ENCODE measurements at places on chromosomes 5 and 9. TPM values are rescaled to one million over a fixed set of nuclear protein-coding genes. Genes with fewer than 3 reads are reported as not detected.

DNA sequence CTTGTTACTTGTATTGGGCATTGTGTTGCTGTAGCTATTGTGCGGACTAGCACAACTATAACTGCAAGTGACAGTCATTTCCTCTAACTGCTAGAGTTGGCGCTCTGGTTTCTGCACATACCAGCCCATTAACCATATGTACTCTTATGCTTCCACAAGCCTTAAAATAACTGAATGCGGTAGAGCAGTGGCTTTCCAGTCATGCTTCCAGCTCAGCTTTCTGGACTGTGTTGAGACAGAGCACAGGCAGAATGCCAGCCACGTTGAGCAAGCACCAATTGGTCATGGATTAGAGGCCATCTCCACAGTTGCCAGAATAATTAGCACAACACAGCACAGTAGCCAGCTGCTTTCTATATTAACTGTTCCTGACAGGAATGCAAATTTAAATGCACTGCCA, 12.2 kb downstream of the INVS start:
- no peaks in the 10 kb centered on the region for H3K36me3 ChIP-seq
- no peak overlapping the region for H3K27ac ChIP-seq
- no peaks in the 10 kb centered on the region for H3K27me3 ChIP-seq
- DNase-seq, result peak; percentile 33

DNA sequence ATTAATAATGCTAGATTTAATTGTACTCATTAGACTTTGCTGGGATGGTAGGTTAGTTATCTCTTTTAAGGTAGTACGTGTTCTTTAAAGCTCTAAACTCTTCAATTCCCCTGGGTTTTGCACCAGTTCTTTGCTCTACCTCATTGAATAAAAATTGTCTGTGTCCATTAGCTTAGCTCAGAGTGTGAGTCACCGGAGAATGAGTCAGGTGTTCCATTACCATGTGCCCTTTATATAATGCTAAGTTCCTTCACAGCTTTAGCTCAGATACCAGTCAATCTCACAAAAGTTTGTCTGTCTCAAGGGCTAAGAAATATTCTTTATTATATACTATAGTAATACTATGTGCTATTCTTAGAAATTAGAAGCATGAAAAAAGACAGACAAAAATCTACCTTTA, 339.4 kb downstream of the PRELID2 start:
- DNase-seq, result no peak
- H3K27ac ChIP-seq, result no peak overlapping the region
- H3K4me1 ChIP-seq, result peaks cover 4% of the 10 kb centered on the region
- no peaks in the 10 kb centered on the region for H3K27me3 ChIP-seq

DNA sequence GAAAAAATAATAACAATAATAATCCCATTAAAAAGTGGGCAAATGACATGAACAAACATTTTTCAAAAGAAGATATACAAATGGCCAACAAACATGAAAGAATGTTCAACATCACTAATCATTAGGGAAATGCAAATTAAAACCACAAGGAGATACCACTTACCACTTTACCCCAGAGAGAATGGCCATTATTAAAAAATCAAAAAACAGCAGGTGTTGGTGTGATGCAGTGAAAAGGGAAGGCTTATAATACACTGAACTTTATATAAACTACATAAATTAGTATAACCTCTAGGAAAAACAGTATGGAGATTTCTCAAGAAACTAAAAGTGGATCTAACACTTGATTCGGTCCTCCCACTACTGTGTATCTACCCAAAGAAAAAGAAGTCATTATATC, 81.9 kb downstream of the DROSHA start:
- no peak for DNase-seq
- no peaks in the 10 kb centered on the region for H3K4me1 ChIP-seq
- H3K27ac ChIP-seq, result no peak overlapping the region
- H3K27me3 ChIP-seq, result no peaks in the 10 kb centered on the region
- H3K36me3 ChIP-seq, result no peaks in the 10 kb centered on the region

Gene TMEFF1
- total RNA-seq, result 0.40 TPM

Gene IQGAP2
- 110 TPM for total RNA-seq

GRCh38 chr5:43045236-43045635, 5.1 kb upstream of the ANXA2R start:
- H3K4me1 ChIP-seq, result no peaks in the 10 kb centered on the region
- no peaks in the 10 kb centered on the region for H3K36me3 ChIP-seq
- H3K4me3 ChIP-seq, result no peak overlapping the region
- H3K27ac ChIP-seq, result no peak overlapping the region
- no peaks in the 10 kb centered on the region for H3K27me3 ChIP-seq

DNA sequence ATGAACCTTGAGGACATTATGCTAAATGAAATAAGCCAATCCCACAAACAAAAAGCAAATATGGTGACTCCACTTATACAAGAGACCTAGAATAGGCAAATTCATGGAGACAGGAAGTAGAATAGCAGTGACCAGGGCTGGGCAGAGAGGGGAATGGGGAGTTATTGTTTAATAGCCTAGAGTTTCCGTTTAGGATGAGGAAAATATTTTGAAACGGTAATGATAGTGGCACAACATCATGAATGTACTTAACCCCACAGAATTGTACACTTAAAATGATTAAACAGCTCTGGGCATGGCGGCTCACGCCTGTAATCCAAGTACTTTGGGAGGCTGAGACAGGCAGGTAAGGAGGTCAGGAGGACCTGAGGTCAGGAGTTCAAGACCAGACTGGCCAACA, 65.8 kb downstream of the NSUN2 start:
- DNase-seq, result no peak
- H3K4me3 ChIP-seq, result no peak overlapping the region
- H3K27me3 ChIP-seq, result no peaks in the 10 kb centered on the region

Gene PCDHGA7
- total RNA-seq, result 0.57 TPM

- peak overlapping the region; percentile 83 for H3K27ac ChIP-seq
- no peak overlapping the region for H3K4me3 ChIP-seq
- H3K4me1 ChIP-seq, result peaks cover 6% of the 10 kb centered on the region
- peak; percentile 65 for DNase-seq
- no peaks in the 10 kb centered on the region for H3K27me3 ChIP-seq
- no peaks in the 10 kb centered on the region for H3K36me3 ChIP-seq
Observed at GRCh38 chr9:136860529-136860928, 5.6 kb downstream of the EDF1 start.
